ENCODE measurements at places on chromosomes 13 and 19. TPM values are rescaled to one million over a fixed set of nuclear protein-coding genes. Genes with fewer than 3 reads are reported as not detected.

SCN1B gene
- 9.7 TPM for total RNA-seq

ERICH6B gene
- total RNA-seq = not detected

ASF1B gene
- total RNA-seq = 33.8 TPM

ZNF561 gene
- total RNA-seq = 7.3 TPM

LILRB1 gene
- total RNA-seq = not detected

CABP5 gene
- not detected for total RNA-seq

Measured in A549 treated with ZK216348 at 1 μM for 4 hours (cell line).